B cell (primary cell): ENCODE measurements at places on chromosomes 7 and 10. TPM values are rescaled to one million over a fixed set of nuclear protein-coding genes. Genes with fewer than 3 reads are reported as not detected.

ELOVL3 gene
- not detected in 2 replicates for total RNA-seq

HABP2 gene
- total RNA-seq, result 0.10 TPM in 1 of 2 replicates, not detected in the other

IQUB gene
- 0.12 and 0.27 TPM in 2 replicates for total RNA-seq

DNA sequence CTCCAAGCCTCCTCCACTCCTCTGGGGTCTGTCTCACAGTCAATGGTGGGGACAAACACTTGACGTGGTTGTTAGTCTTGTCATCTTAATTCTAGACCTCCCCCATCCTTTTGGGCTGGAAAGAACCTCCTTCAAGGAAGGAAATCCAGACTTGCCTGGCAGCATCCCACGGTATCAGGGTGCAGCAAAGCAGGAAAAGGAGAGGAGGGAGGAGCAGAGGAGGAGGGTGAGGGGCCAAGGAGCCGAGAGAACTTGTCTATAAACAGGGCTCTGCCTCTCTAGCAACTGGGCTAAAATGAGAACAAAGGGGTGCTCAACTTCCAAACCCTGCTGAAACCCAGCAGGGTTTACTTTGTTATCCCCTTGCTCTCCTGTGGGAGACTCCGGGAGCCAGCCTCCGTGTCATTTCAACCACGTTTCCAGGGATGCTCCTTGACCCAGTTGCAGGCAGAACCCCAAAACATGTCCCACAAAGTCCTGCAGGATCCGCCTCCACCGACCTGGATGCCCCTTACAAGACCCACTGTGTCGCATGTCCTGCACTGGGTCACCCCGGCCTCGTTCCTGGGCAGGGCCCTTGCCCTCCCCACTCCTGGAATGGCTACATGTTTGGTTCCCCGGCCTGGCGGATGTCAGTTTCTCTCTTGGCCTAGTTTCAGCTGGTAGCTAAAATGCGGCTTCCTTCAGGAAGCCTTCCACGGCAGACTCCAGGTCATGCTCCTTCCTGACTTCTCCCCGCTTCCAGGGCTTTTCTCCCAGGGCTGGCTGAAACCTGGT, 69.7 kb upstream of the MGMT start:
- no peak for DNase-seq

GRCh38 chr7:81648716-81649115, 121.1 kb downstream of the HGF start:
- DNase-seq, result no peak
